ENCODE measurements at places on chromosomes 12 and 14.

DNA sequence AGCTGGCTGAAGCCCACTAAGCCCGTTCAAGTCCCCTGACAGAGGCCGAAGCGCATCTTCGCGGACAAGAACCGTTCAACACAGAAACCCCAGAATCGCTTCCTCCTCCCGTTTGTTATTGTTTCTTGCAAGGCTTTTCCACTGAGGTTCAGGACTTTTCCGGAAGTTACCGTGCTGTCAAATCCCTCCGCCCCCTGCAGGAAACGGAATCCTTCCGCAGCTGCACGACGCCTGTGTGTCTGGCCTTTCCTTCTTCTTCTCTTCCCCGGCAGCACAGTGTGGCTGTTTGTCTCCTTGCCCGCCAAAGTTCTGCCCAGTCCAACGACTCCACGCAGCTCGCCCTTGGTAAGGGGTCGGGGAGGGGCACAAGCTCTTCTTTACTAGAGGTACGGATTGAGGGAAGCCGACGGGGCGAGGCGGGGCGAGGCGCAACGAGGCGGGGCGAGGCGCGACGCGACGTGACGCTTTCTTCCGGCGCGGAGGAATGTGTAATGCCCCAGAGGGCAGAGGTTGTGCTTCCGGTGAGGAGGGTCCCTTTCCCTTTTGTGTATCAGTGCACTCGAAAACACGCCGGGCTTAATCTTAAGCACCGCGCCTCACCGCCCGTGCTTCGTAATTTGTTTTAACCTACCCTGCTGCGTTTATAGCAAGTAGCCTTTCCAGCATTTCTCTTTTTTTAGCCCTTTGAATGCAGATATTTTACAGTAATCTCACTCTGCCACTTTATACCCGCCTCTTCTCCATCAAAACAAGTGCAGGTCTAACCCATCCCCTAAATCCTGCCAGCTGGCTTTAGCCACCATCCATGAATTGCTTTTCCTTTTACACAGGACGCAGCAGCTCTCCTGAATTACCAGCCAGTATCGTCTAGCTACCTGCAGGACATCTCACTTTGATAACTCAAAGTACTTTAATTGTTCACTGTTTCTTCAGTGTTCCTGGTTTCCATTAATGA lies at the start of gene KDM5A:
TSS of gene KDM5A (minus strand) at position 179 of the 955 bp plus-strand sequence. CDS start 229 bp downstream, outside the sequence.
- DNase-seq: peak; percentile 94

DNA sequence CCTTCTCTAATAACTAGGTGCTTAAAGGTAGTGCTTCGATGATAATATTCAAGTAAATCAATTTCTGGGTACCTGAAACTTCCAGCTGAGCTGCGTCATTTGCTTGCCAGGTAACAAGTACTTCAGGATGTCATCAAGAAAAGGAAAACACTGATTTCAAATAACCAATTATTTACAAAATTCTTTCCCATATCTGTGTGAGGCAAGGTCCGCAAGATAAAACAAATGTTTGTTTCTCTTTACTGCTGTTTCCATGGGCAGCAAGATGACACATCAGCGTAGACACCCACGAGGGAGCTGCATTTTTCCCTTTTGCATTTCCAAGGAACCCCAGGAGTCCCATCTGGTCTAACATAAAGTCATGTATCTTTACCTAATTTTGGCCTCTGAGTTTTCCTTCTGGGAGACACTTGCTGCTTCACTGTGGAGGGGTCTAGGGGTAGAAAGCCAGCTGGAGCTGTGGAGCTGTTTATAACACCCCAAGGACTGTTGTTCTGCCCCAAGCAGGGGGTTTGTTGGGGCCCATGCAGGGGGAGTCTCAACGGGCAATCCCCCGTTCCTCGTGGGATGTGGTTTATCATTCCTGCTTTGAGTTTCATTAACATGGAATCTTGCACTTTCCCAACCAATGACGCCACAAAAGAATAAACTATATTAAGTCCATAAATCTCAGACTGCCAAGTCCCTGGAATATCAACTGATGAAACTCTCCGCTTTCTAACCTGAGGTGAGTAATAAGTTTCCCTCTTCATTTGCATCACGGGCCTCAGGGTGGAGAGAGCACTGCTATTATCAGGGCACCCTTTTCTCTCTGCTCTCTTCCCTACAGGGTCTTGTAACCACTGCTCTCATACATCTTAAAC lies 112.8 kb upstream of the PELI2 start:
- peak; percentile 24 for DNase-seq

DNA sequence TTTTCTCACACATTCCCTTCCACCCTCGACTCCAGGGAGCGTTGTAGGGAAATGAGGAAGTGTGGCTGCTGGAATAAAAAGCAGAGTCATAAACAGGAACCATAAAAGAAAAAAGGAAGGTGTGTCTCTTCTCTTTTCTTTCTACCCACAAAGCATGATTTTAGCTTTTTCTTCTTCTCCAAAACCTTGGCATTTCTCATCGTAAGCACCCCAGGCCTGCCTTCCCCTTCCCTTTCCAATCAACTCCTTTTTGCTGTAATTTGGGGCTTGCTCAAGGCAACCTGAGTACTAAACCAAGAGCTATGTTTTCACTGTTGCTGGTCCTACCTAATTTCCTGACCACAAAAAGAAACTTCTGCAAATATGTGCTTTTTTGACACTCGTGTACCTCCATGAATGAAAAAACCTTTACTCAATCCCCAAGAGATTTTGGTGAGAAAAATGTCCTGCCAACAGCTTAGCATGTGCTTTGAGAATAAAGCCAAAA lies 9.2 kb downstream of the PLBD1 start:
- no peak for DNase-seq

GRCh38 chr12:50181691-50182090 lies 14.5 kb upstream of the CERS5 start:
- DNase-seq: no peak

DNA sequence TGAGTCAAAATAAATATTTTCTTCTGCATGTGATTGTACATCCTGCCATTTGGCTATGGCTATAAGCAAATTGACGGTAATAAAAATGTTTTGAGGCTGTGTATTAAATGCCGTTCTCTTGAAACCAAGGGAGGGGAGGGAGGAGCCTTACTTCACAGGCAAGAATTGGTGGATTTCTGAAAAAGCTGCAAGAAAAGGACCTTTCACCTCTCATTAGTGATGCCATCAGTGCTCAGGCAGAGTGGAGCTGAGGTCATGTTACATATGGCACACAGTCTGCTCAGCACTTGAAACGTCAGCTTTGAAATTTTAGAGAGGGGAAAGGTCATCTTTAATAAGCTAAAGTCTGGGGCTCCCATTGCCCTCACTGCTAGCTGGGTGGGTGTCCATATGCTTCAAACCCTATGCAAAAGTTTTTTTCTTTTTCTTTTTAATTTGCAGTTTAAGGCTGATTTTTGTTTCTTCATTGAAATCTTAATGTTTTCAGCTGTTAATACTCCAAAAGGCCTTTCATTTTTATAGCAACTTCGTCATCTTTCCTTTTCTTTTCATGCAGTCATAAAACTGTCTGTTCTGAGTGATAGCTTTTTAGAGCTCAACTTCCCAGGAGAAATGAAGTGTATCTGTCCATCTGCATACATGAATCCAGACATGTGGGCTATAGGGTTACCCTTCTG lies 9.8 kb upstream of the SIX1 start:
- no peak for DNase-seq

All from HTR-8/SVneo (cell line).